ENCODE measurements at places on chromosomes 5 and 9.

DNA sequence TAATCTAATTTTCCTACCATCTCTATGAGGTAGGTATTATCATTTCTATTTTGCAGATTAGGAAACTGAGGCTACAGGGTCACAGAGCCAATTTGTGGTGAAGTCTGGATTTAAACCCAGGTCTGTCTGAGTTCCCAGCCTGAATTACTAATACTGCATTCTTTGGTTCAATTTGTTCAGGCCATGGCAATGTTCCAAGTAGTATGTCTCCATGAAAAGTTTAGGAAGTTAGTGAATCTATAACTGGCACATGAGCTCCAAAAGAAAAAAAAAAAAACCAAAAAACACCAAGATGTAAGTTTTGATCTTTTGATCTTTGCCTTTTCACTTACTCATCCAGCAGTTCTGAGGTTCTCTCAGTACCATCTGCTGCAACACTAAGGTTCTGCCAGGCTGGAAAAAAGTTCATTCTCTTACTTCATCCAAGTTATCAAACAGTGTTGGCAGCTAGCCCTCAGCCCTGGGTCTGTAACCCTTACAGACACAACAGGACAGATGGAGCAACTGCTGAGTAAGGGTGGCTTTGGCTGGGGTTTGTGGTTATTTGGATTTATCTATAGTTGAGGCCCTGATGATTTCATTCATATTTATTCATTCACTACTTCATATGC lies 4.4 kb upstream of the TMEM268 start:
- DNase-seq = no peak

GRCh38 chr5:171422902-171423663 lies 3.6 kb downstream of the FGF18 start:
- no peak for DNase-seq

GRCh38 chr9:114779352-114779845 lies 26.4 kb downstream of the TNFSF15 start:
- DNase-seq = no peak

DNA sequence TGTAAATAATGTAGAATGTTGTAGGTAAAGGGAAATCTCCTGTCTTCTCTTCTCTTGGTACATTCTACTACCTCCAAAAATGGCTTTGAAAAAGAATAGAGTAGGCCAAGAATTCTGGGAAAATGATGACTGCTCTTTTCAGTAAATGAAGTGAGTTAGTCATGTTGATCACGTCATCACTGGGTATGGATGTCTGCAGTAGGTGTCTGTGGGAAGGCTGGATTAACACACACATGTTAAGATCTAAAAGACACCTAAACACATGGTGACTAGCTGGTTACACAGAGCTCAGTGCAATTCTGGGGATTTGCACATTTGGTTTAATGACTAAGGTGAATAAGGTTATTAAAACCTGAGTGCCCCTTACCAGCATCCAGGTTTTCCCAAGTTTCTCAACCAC lies 161.5 kb downstream of the CEP120 start:
- no peak for DNase-seq
